ENCODE measurements at places on chromosomes 7 and 10. TPM values are rescaled to one million over a fixed set of nuclear protein-coding genes. Genes with fewer than 3 reads are reported as not detected.
A peak's percentile ranks its signal among the peaks of the same experiment; 100 is the strongest.

DNA sequence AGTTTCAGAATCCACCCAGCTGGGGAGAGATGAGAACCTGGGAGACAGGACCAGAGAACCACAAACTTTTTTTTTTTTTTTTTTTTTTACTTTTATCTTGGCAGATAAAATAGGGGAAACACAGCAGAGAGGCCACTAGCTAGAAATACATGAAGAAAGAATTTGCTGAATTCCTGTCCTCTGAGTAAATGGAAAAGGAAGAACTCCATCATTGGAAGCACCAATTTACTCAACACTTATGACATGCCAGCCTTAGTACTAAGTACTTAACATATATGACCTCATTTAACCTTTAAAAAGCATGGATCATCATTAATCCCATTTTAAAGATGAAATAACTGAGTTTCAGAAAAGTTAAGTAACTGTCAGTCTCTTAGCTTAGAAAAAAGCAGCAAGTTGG, 343.0 kb upstream of the NPSR1 start:
- H3K4me1 ChIP-seq, result no peaks in the 10 kb centered on the region
- no peak overlapping the region for H3K27ac ChIP-seq
- H3K27me3 ChIP-seq, result peaks cover 6% of the 10 kb centered on the region
- no peak for DNase-seq
- H3K36me3 ChIP-seq, result no peaks in the 10 kb centered on the region

GRCh38 chr10:124268976-124269375, 149.7 kb downstream of the OAT start:
- H3K27ac ChIP-seq, result no peak overlapping the region
- no peaks in the 10 kb centered on the region for H3K36me3 ChIP-seq
- DNase-seq, result no peak
- no peak overlapping the region for H3K4me3 ChIP-seq
- no peaks in the 10 kb centered on the region for H3K4me1 ChIP-seq

GRCh38 chr7:1322240-1323110, 89.8 kb downstream of the UNCX start:
- peaks cover 19% of the 10 kb centered on the region for H3K27me3 ChIP-seq
- DNase-seq, result no peak
- H3K4me1 ChIP-seq, result peaks cover 3% of the 10 kb centered on the region
- peaks cover 3% of the 10 kb centered on the region for H3K36me3 ChIP-seq

DNA sequence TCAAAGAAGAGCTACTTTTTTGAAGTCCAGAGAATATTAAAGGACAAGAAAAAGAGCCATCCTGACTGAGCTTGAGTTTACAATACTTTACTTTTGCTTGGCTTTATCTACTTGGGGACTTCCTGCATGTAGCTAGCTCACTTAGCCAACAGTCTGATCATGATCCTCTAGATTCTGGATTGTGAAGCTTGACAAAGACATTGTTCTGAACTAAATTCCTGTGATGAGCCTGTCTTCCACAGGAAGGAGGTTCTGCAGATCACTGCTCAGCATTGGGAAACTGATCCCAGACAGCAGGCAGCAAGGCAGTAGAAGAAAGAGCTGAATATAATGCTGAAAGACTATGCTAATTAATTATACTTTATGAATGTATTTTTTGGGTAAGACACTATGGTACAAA, 296.4 kb downstream of the DGKB start:
- H3K27me3 ChIP-seq, result no peaks in the 10 kb centered on the region
- no peak overlapping the region for H3K27ac ChIP-seq
- H3K36me3 ChIP-seq, result no peaks in the 10 kb centered on the region

DNA sequence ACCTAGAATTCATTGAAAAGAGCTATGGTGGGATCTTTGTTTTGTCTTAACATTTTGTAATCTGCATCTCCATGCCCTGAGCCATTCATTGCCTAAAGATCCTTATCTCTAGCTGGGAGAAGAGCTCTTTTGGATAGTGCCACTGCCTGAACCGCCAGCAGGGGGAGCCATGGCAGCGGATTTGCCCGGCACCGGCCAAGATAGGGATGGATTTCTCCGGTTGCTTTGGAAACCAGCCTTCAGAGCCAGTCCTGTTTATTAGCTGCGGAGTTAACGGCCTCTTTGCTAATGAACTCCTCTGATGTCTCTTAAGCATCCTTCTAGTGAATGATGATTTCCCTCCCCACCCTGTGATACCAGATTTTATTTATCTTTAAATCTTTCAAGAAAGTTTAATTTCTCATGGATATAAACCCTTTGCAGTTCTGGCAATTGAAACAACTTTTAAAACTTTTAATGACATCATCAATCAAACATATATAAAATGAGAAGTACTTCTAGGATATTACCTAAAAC, 58.2 kb upstream of the LYZL2 start:
- H3K27me3 ChIP-seq, result peaks cover 49% of the 10 kb centered on the region
- H3K4me3 ChIP-seq, result no peak overlapping the region
- H3K27ac ChIP-seq, result no peak overlapping the region

- no peaks in the 10 kb centered on the region for H3K4me1 ChIP-seq
- H3K27me3 ChIP-seq, result no peaks in the 10 kb centered on the region
- no peaks in the 10 kb centered on the region for H3K36me3 ChIP-seq
- H3K27ac ChIP-seq, result no peak overlapping the region
- DNase-seq, result no peak
- no peak overlapping the region for H3K4me3 ChIP-seq
Observed at GRCh38 chr7:153193144-153193595, 433.6 kb downstream of the ACTR3B start.

DNA sequence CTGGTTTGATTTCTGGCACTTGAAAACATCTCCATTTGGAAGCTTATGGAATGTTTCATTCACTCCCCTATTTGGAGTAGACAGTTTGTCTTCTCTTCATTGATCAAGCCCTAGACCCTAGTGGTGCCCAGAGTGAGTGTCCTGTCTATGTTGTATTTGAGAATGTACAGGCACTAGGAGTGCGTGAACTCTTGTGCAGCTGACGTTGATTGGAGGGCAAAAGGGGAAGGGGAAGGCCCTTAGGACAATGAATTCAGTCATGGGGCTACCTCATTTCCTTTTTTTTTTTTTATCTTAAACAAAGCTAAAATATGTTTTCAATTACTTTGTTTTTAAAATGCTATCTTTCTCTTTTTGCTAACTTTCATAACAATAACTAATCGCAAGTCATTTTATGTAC, 66.5 kb downstream of the ADD3 start:
- H3K36me3 ChIP-seq, result no peaks in the 10 kb centered on the region
- peak overlapping the region; percentile 98 for H3K27ac ChIP-seq
- no peaks in the 10 kb centered on the region for H3K27me3 ChIP-seq
- H3K4me1 ChIP-seq, result peaks cover 62% of the 10 kb centered on the region
- DNase-seq, result no peak
- H3K4me3 ChIP-seq, result peak overlapping the region; percentile 33

GRCh38 chr7:142413280-142414000, 155.6 kb upstream of the PRSS58 start:
- no peak for DNase-seq
- H3K4me3 ChIP-seq, result no peak overlapping the region
- peaks cover 15% of the 10 kb centered on the region for H3K27me3 ChIP-seq
- H3K36me3 ChIP-seq, result no peaks in the 10 kb centered on the region

DNA sequence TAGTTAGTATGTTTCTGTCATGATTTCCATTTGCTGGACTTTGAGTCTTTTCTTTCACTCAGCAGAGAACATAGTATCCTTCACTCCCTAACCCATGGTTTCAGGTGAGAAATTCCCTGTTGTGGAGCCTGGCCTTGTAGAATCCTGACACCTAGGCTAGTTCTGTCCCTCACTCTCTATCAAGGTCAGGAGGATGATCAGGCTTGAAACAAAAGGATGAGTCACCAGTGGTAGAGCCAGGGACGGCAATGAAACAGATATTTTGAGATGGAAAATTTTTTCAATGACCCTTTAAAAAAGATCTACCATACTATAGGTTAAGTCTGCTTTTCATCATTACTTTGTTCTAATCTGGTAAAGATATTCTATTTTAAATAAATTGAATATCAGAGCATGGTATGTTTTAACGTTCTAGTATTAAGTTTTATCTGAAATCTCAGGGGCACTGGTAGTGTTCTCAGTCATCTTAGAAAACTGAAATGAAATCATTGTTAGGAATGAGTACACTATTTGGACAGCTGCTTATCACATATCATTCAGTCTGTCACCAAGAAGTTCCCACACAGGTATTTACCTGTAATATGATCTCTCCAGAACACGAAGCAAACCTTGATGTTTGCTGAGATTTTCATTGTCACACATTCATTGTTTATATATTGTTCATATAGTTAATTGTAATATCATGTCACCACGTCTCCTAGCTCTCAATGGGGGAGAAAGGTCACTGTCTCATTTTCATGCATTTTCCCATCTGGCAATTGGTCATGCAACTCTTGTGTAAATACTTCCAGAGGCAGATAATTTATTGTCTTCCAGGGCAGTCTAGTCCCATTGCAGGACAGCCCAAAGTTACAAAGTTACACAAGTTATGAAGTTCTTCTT, 299.9 kb upstream of the LRRTM3 start:
- H3K4me1 ChIP-seq, result no peaks in the 10 kb centered on the region
- H3K27me3 ChIP-seq, result no peaks in the 10 kb centered on the region
- no peak overlapping the region for H3K4me3 ChIP-seq
- no peak overlapping the region for H3K27ac ChIP-seq
- no peaks in the 10 kb centered on the region for H3K36me3 ChIP-seq
- DNase-seq, result no peak

- H3K27me3 ChIP-seq, result no peaks in the 10 kb centered on the region
- peaks cover 67% of the 10 kb centered on the region for H3K4me1 ChIP-seq
- H3K36me3 ChIP-seq, result peaks cover 5% of the 10 kb centered on the region
- peak overlapping the region; percentile 99 for H3K4me3 ChIP-seq
Observed at GRCh38 chr10:110505130-110505770, 7.5 kb downstream of the DUSP5 start.

- no peak overlapping the region for H3K27ac ChIP-seq
- peaks cover 26% of the 10 kb centered on the region for H3K4me1 ChIP-seq
- no peak overlapping the region for H3K4me3 ChIP-seq
- peaks cover 77% of the 10 kb centered on the region for H3K27me3 ChIP-seq
- peaks cover 6% of the 10 kb centered on the region for H3K36me3 ChIP-seq
Observed at GRCh38 chr10:27748601-27749000, 3.0 kb upstream of the MKX start.

- H3K27ac ChIP-seq, result peak overlapping the region; percentile 90
- peaks cover 49% of the 10 kb centered on the region for H3K4me1 ChIP-seq
Observed at GRCh38 chr10:43293677-43294057, 26.8 kb upstream of the RASGEF1A start.

DNA sequence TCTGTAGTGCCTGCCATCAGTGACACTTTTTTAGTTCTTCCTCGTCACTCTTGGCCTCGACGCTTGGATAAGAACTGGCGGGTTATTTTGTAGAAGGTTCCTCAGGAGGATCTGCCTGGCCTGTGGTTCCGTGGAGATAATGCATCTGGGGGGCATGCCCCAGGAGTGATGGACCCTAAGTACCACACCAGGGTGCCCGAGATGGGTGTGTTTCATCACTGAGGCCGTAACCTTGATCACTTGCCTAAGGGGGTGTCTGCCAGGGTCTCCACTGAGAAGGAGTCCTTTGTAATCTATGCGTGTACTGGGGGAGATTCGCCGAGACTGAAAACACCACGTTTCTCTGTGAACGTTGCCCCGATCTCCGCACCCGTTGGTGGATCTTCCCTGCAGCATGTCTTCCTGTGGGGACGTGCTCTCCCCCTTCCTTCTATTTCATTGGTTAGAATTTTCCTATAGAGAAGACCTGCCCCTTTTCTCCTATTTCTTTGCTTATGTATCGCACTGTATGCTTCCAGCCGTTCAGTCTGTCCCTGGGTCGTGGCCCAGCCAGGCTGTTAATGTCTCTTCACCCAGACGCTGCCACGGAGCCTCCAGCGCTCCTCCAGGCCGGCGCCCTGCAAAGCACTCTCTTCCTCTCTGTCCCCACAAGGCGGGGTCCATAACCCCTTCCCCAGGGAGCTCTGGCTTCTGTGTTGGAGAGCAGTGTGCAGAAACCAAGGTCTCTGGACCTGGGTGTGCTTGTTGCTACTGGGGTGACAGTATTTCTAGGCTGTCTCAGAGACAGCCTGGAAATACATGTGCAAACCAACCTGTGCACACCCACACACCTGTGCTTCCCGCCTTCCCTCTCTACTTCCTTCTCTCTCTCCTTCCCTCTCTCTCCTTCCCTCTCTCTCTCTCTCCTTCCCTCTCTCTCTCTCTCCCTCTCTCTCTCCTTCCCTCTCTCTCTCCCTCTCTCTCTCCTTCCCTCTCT, 14.4 kb upstream of the DPYSL4 start:
- H3K36me3 ChIP-seq, result peaks cover 3% of the 10 kb centered on the region
- no peak overlapping the region for H3K27ac ChIP-seq
- peaks cover 9% of the 10 kb centered on the region for H3K4me1 ChIP-seq
- peaks cover 27% of the 10 kb centered on the region for H3K27me3 ChIP-seq
- no peak for DNase-seq

DNA sequence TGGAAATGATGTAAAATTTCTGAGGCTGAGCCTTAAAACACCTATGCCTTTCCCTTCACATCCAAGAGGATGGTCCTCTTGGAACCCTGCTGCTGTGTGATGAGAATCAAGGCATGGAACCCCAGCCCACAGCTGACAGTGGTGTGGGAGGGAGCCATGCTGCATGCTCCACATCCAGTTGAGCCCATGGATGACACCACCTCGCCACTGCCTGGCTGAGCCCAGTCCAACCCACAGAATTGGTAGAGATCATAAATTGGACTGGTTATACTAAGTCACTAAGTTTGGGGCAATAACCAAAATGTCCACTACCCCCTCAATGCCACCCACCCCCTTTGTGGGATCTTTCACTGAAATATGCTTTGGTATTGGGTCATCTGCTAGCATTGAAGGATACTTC, 45.9 kb upstream of the C10orf90 start:
- H3K4me3 ChIP-seq, result no peak overlapping the region
- no peaks in the 10 kb centered on the region for H3K4me1 ChIP-seq
- H3K36me3 ChIP-seq, result no peaks in the 10 kb centered on the region
- no peak for DNase-seq
- H3K27me3 ChIP-seq, result no peaks in the 10 kb centered on the region
- no peak overlapping the region for H3K27ac ChIP-seq

DNA sequence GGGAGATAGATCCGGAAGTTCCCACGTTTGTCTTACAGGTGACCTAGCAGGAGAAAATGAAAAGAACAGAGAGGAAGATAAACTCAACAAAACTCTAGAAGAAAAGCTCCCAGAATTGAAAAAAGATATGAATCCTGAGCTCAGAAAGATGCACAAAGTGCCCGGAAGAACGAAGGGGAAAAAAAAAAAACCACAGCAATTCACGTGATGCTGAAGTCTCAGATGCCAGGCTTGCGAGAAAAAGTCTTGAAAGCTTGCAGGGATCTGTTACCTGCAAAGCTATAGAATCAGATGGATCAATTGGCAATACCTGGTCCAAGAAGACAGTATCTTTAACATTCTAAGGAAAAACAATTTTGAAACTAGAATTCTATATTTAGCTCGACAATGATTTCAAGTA, 33.5 kb downstream of the CARD11 start:
- no peaks in the 10 kb centered on the region for H3K27me3 ChIP-seq
- no peaks in the 10 kb centered on the region for H3K36me3 ChIP-seq
- peaks cover 67% of the 10 kb centered on the region for H3K4me1 ChIP-seq
- DNase-seq, result no peak
- H3K4me3 ChIP-seq, result peak overlapping the region; percentile 69
- H3K27ac ChIP-seq, result peak overlapping the region; percentile 85

ERVW-1 gene
- total RNA-seq, result not detected

ZPBP gene
- total RNA-seq, result not detected

ITPRID1 gene
- not detected for total RNA-seq

TFR2 gene
- 6.1 TPM for total RNA-seq

CYP26C1 gene
- 0.20 TPM for total RNA-seq

ATP6V0A4 gene
- total RNA-seq, result not detected
